T-helper 2 cell (primary cell): ENCODE measurements at places on chromosomes 7 and 10.

- DNase-seq, result no peak
Observed at GRCh38 chr7:85714043-85714578, 527.3 kb upstream of the SEMA3D start.

GRCh38 chr10:90787393-90788198, 70.2 kb downstream of the HTR7 start:
- peak; percentile 8 for DNase-seq

DNA sequence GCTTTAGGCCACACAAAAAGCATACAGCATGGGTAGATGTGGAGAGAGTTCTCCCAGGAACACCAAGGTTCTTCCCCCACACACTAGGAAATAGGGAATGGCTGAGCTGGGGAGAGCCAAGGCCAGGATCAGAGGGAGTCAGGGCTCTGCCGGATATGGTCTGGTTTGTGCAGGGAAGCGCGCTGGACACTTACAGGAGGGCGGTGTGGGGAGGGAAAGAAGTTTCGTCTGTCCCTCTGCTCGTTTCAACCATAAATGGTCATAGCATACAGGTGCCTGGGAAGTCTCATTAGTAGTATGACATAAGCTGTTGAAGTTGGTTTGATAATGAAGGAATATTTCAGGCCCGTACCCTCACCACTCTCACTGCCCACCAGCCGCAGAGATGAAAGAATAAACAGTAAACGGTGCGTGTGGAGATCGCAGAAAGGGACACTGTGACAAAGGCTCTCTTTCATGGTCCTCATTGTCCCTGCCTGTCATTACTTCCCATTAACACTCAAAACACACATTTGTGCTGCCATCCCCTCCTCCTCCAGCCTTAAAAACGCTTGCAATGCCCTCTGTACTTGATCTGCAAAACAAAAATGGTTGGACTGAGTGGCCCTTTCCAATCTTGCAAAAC, 207.2 kb downstream of the CELF2 start:
- DNase-seq, result no peak

DNA sequence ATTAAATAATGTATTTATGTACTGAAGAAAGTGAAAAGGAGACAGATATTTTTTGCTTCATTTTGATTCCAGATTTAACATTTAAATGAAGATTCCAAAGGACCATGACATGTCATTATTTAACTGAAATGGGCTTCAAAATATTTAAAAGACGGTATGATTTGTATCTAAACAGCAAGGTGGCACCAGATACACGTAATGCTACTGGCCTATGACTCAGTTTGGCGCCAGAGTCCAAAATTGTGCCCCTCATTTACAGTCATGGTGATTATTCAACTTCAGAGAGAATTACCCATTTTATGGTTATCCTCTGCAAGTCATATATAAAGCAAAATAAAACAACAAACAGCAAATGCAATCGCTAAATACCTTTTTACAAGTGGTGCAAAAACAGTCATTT, 94.5 kb downstream of the ETV1 start:
- peak; percentile 12 for DNase-seq

DNA sequence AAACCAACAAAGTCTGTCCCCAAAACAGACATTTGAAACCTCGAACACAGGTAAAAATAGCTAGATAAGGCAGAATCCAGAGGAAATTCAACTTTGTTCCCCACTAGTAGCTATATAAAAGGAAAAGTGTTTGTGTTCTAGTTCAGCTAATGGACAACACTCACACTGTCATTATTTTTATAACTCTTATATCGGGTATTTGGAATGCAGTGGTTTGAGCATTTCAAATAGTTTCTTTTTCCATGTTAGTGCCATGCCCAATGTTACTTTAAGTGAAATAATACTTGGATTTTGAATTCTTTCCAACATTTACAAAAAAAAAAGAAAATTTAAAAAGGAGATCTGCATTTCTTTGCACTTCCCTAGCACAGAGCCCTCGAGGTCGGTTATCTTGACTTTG, 213.6 kb downstream of the DOCK4 start:
- DNase-seq, result no peak

DNA sequence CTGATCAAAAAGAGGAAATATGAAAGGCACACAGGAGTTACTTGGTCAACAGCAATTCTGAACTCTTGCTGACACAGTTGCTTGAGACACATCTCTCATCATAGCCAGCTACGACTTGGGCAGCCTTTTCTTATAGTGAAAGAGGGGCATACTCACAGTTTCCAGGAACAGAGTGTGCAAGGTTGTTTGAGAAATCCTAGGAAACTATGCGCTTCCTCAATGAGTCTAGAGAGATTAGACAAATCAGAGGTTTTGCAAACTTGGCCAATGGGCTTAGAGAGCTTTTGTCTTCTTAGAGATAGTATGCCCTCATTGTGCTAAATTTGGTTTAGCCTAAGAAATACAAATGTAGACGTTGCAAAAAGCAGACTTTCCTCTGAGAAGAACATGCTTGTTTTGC, 370.4 kb downstream of the HGF start:
- no peak for DNase-seq

GRCh38 chr10:30178356-30178964, 119.1 kb upstream of the JCAD start:
- DNase-seq, result no peak

- DNase-seq, result no peak
Observed at GRCh38 chr7:80640846-80641245, 2.4 kb downstream of the CD36 start.
